Stimulated activated CD4-positive, alpha-beta T cell treated with anti-CD3 and anti-CD28 coated beads, Interleukin-4, amount 100 ng/mL, for 1 hour (primary cell): ENCODE measurements at places on chromosomes 3 and 15.

- DNase-seq, result no peak
Measured at GRCh38 chr15:67156834-67157233, 91.4 kb downstream of the SMAD3 start.

DNA sequence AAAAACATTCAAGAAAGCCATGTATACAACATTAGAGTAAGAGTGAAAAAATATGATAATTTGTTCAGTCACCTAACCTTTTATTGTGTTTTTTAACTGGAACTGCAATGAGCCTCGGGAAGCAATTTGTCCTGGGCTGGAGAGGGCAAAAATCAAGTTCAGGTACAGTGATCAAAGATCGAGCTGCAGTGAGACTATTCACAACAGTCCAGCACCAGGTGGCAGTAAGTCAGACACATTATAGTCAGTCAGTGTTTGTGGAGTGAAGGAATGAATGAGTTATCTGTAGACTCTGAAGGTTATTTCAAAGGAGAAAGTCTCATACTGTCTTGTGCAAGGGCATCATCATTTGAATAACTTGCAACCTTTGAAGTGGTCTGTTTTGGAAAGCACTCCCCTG lies 116.6 kb downstream of the CHDH start:
- no peak for DNase-seq

- DNase-seq, result no peak
Measured at GRCh38 chr3:131620977-131621376, 118.2 kb upstream of the MRPL3 start.

DNA sequence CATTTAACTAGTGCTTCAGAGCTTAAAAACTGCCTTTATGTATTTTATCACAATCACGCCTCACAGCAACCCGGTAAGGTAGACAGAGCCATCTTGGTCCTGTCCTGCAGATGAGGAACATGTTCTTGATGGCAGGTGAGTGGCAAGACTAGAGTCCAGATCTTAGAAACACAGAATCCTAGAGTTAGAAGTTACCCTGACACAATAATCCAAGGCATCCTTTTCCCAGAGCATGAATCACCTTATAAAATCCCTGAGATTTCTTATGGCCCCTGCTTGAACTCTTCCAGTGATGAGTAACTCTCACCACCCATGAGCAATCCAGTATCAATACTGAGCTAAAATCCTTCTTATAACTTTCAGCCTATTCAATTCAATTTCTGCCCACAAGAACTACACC lies 16.9 kb downstream of the POPDC2 start:
- DNase-seq, result no peak
